NK-92 treated with Interleukin-12 subunit alpha and Interleukin-12 subunit beta, amount 100 ng/mL, for 24 hours (cell line): ENCODE measurements at places on chromosomes 3 and 15.

DNA sequence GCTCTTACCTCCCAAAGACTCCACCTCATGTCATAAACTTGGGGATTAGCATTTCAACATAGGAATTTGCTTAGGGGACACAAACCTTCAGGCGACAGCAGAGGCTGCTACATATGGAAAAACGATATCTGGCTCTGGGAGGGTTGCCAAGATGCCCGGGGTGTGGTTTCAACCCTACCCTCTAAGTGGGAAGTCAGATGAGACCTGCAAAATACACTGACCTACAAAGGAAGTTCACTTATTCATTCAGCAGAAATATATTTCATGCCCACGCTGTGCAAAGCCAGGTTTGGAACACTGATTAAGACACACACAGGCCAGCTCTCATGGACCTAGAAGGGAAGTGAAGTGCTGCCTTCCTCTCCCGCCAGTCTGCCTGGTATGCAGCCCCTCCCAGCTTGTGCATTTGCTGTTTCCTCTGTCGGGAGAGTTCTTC lies 239.3 kb downstream of the FEZF2 start:
- no peak for DNase-seq

DNA sequence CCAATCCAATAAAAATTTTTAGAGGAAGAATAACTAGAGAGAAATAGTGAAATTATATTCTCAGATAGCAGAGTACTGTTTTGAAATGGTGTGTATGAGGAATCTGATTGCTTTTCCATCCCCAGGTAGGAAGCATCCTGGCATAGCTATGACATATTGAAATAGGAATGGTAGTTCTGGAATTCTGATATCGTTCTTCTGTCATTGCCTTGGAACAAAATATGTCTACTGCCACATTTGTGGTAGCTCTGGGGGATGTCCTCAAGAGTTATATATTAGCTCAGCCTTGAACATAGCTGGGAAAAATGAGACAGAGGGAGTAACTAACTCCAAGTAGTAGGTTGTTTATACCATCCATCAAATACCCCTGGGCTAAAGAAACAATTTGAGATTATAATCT lies 950.7 kb downstream of the MCTP2 start:
- no peak for DNase-seq

DNA sequence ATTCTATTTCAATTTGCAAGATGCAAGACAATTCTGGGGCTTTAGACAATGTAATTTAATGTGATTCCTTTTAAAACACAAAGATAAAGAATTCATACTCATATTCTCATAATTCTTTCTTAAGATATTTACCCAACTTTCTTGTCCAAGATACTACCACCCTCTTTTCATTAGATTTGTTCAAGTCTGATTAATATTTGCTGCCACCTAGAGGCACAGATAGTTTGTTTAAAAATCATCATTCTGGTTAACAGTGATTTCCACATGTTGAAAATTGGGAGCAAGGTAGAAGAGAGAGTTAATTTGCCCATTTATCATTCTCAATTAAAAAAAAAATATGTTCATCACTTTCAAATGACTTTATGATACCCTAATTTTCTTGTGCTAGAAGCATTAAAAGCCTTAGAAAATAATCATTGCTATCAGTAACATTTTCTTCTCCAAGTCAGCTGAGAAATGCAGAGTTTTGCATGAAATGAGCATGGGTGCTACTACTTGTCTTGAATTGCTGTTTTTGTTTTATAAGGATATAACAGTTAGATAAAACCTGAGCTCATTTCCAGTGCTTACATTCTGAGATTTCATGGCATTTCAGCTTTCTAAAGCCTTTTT lies 11.6 kb downstream of the TAMM41 start:
- DNase-seq: no peak

DNA sequence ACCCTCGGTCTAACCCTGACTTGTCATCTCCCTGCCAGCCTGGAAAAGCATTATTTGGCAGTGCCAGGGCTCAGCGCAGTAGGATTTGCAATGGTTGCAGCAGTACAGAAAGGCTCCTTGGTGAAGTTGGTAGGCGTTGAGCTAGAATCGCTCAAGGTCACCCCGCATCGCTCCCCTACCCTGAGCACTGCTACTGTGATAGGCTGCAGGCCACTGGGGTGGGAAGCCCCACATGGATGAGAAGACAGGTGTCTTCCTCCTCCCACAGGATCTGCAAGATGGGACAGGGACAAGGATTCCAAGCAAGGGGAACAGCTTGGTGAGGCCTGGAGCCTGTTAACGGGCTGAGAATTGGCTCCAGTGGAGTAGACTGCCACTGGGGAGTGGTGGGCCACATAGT lies 10.7 kb downstream of the CLK3 start:
- no peak for DNase-seq

- DNase-seq: no peak
Observed at GRCh38 chr3:58345457-58345856, 12.8 kb downstream of the PXK start.
